Tracheal epithelial cell (primary cell): ENCODE measurements at places on chromosomes 6 and 20. TPM values are rescaled to one million over a fixed set of nuclear protein-coding genes. Genes with fewer than 3 reads are reported as not detected.

Gene RGL2
- total RNA-seq: 42.9 and 45.8 TPM in 2 replicates

Gene SLC13A3
- 5.5 and 8.1 TPM in 2 replicates for total RNA-seq

Gene MCCD1
- not detected in 2 replicates for total RNA-seq

Gene PPP1R3G
- 3.2 and 3.4 TPM in 2 replicates for total RNA-seq

Gene COL12A1
- 3.0 and 17.1 TPM in 2 replicates for total RNA-seq

Gene ANGPT4
- total RNA-seq: not detected in 2 replicates

Gene CABLES2
- 0.24 and 0.85 TPM in 2 replicates for total RNA-seq
